SJSA1 (cell line): ENCODE measurements at places on chromosomes 2 and 18. TPM values are rescaled to one million over a fixed set of nuclear protein-coding genes. Genes with fewer than 3 reads are reported as not detected.

SLC8A1 gene
- 17.6 and 20.1 TPM in 2 replicates for total RNA-seq

KCNIP3 gene
- total RNA-seq = 0.47 TPM in 1 of 2 replicates, not detected in the other

GRCh38 chr18:45447355-45448265 lies 167.7 kb upstream of the SLC14A2 start:
- no peak for DNase-seq

DNA sequence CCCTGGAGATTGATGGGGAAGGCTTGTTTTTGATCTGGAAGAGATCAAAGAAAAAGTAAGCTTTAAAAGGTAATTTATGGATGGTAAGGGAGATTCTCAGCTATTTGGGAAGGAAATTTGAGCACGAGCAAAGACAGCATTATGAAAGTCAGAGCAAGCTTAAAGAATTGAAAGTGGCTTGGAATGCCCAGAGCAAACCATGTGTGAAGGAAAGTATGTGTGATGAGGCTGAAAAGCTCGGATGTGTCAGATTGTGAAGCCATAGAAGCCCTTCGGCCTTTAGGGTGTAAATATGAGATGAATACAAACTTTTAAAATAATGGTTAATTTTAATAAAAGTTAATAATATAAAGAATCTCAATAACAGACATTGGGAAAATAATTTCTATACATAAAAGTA lies 377.4 kb upstream of the DSEL start:
- DNase-seq = no peak

DNA sequence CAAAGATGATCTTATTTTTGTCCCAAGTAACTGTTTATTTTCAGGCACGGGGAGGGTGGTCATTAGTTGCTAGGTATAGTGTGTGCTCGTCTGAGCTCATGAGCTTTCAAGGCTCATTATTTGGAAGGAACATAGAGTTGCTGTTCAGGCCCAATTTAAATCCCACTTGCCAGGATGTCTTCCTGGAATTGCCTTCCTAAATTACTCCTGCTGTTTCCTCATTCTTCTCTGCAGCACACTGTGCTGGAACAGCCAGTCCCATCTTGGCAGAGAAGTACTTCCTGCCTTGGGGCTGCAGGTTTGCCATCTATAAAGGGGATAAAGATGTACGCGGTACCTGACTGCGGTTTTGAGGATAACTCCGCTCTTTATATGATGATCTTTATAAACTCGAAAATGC lies 37.3 kb downstream of the GREB1 start:
- no peak for DNase-seq

- no peak for DNase-seq
These were observed 111.6 kb upstream of the HAAO start for GRCh38 chr2:42903821-42904575.
